ENCODE measurements at places on chromosomes 5 and 9.

DNA sequence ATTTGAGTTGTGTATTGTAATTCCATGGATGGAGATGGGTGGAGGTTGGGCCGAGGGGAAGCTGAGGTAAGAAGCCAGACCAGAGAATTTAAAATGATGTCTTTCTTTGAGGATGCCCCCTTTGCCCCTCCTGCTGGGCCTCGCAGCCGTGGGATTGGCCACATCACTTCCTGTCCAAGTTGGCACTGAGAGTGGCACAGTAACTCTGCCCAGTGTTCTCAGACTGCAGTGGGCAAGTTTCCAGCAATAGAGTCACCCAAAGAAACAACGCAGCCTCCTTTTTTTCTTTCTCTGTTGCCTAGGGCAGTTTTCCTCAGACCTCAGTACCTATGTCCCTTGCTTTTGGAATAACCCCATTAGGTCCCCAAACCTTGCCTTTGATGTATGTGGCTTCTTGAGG, 306.6 kb upstream of the DMRT1 start:
- no peak for DNase-seq

GRCh38 chr5:72129725-72130124, 22.4 kb downstream of the MAP1B start:
- no peak for DNase-seq

DNA sequence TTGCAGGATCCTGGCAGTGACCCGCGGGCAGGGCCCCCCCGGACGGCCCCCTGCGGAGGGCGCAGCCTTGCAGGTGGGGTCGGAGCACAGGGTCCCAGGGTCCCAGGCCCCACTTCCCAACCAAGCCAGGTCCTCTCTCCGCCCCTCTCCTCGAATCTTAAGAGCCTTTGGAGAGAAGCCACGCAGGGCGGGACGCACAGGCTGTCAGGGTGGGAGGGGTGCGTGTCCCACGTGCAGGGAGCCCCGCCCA, 18.4 kb upstream of the EGFL7 start:
- DNase-seq = no peak

- no peak for DNase-seq
Observed at GRCh38 chr9:121529237-121529987, 29.8 kb upstream of the GGTA1 start.
